ENCODE measurements at places on chromosomes 12 and 14. TPM values are rescaled to one million over a fixed set of nuclear protein-coding genes. Genes with fewer than 3 reads are reported as not detected.

Gene KRT76
- not detected for total RNA-seq

Gene KLRD1
- total RNA-seq: 1.6 TPM

Gene ZC2HC1C
- total RNA-seq: under 0.01 TPM

Gene SRGAP1
- total RNA-seq: 9.0 TPM

Gene SCFD1
- total RNA-seq: 105 TPM

Gene LTBR
- total RNA-seq: 86.0 TPM

Gene RAB21
- total RNA-seq: 8.6 TPM

Gene TMBIM4
- 126 TPM for total RNA-seq

Gene CARMIL3
- under 0.01 TPM for total RNA-seq

Gene RNASE13
- not detected for total RNA-seq

Gene SYCP3
- under 0.01 TPM for total RNA-seq

Gene MAP1LC3B2
- not detected for total RNA-seq

Gene PLA2G1B
- not detected for total RNA-seq

Gene PLEKHG7
- total RNA-seq: not detected

Gene MIP
- total RNA-seq: not detected

Gene NRXN3
- 27.2 TPM for total RNA-seq

Gene HOXC10
- total RNA-seq: not detected

Gene PTPN6
- total RNA-seq: 21.2 TPM

Gene DDN
- under 0.01 TPM for total RNA-seq

Gene STXBP6
- total RNA-seq: 199 TPM

Gene NEUROD4
- not detected for total RNA-seq

Gene TTC9
- total RNA-seq: 0.39 TPM

Gene CMA1
- not detected for total RNA-seq
